ENCODE measurements at places on chromosomes 12 and 14.

GRCh38 chr14:102840115-102840514 lies 62.9 kb downstream of the TRAF3 start:
- DNase-seq = no peak

DNA sequence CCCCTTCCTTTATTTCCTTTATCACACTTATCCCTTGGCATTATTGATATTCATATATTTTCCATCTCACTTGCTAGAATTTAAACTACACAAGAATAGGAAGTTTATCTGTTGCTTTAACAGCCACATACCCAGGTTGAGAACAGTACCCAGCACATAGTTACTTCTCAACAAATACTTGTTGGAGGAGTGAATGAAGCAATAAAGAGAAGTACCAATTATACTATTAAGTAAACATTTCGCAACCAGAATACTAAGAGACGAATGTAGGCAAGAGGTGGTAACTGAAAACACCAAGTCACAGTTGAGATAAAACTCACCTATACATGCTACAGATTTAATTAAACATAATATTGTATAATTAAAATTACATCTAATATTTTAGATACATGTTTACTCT lies 110.9 kb downstream of the FSCB start:
- DNase-seq = no peak

DNA sequence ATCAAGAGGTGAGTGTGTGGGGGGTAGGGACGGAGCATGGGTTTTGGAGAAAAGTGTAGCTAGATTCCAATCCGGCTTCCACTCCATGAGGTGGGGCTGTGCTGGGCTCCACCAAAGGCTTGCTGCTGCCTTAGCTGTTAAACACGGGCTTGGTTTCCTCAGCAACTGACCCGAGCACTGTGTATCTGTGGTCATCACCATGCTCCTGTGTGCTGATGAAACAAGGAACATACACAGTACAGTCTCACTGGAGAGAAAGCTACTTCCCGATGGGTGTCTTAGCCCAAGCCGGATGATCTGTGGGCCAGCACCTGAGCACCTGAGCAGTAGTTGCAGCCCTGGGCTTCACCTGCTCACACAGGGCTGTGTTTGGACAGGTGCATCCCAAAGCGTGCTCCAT lies 52.9 kb upstream of the VRK1 start:
- no peak for DNase-seq

DNA sequence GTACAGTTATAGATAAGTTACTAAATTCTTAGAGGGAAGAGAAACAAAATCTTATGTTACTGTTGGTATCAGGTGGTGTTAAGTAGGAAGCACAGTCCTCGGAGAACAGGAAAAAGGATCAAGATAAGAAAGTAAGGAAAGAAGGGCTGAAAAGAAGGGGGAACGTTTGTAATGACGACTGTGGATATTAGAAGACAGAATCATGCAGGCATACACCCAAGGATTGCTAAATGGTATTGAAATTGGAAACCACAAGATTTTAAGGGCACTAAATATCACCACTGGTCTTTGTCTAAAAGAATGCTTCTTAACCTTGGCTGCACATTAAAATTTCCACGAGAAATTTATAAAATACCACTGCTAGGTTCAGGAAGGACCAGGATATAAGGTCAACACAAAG lies 34.1 kb upstream of the ERGIC2 start:
- no peak for DNase-seq

DNA sequence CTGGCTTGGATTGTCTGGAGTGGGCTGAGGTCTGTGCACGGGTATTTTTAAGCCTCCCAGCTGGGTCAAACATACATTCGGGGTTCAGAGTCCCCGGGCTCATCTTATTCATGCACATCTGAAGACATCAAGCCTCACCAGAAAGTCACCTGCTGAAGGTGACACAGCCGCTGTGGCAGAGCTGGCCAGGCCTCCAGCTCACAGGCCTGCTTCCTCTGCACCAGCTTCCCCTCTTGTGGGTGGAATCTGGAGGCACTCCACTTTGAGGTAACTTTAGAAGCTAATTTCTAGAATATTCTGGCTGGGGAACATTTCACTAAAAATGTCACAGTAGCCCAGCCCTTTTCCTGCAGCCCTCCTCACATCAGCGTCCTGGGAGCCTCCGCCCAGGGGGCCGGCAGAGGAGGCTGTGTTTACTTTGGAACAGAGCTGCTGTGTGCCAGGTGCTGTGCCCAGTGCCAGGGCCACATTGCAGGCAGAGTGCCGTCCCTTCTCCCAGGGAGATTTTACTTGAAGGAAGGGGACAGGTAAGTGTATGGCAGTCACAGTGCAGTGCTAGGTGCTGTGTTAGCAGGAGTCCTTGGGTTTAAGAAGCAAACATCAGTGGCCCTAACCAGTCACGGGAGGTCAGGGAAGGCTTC lies 62.2 kb downstream of the TSPAN11 start:
- peak; percentile 40 for DNase-seq

GRCh38 chr12:25262389-25263074 lies 11.8 kb upstream of the KRAS start:
- DNase-seq = no peak

All from RPMI8226 (cell line).